ENCODE measurements at places on chromosomes 12 and 14. TPM values are rescaled to one million over a fixed set of nuclear protein-coding genes. Genes with fewer than 3 reads are reported as not detected.
A peak's percentile ranks its signal among the peaks of the same experiment; 100 is the strongest.

BORCS5 gene
- total RNA-seq, result 18.3 TPM

CPNE6 gene
- not detected for total RNA-seq

DTX3 gene
- total RNA-seq, result 2.8 TPM

IL31 gene
- not detected for total RNA-seq

CAPZA3 gene
- total RNA-seq, result not detected

SLC6A13 gene
- total RNA-seq, result 0.28 TPM

ADAM20 gene
- 0.18 TPM for total RNA-seq

GRCh38 chr14:41506552-41506951 lies 100.1 kb upstream of the LRFN5 start:
- no peaks in the 10 kb centered on the region for H3K36me3 ChIP-seq
- no peak overlapping the region for H3K4me3 ChIP-seq
- H3K27me3 ChIP-seq, result no peaks in the 10 kb centered on the region

- no peak overlapping the region for H3K4me3 ChIP-seq
- no peak for DNase-seq
- H3K27me3 ChIP-seq, result no peaks in the 10 kb centered on the region
- H3K4me1 ChIP-seq, result no peaks in the 10 kb centered on the region
These were observed 422.2 kb downstream of the APAF1 start for GRCh38 chr12:99067171-99067785.

DNA sequence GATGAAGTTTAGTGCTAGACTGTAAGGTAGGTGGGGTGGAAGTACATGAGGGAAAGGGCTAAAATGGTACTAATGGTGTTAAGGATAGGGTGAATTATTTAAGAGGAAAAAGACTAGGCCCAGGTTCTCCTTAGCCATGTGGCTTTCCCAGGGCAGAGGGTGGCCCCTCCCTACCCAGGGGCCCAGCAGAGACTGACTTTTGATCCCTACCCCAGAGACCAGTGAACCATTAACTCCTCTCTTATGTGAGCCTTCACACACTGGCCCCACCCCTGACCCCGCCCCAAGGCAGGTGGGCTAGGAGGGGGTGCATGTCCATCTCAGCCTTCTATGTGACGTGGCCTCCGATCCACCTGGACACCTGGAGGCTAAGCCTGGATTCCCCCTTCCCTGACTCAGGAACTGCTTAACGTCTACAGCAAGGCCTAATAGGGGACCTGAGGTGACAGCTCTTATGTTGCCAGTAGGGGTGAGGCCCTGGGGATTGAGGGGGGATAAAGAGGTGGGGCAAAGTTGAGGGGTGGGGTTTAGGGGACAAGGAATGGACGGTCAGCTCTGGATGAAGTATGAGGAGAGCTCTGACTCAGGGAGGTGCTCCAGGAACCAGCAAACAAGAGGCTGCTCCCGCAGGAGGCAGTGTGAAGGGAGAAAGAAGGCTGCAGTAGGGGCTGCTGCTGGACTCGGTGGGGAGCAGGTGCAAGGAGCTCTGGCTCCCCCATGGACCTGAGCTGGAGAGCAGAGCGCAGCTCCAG lies 757 bp downstream of the SLC39A5 start:
- no peak overlapping the region for H3K4me3 ChIP-seq
- no peaks in the 10 kb centered on the region for H3K4me1 ChIP-seq
- no peak for DNase-seq
- peaks cover 6% of the 10 kb centered on the region for H3K36me3 ChIP-seq
- no peaks in the 10 kb centered on the region for H3K27me3 ChIP-seq
- H3K27ac ChIP-seq, result no peak overlapping the region

FOS gene
- total RNA-seq, result 86.7 TPM

- no peaks in the 10 kb centered on the region for H3K36me3 ChIP-seq
- no peaks in the 10 kb centered on the region for H3K27me3 ChIP-seq
- H3K4me1 ChIP-seq, result no peaks in the 10 kb centered on the region
- H3K4me3 ChIP-seq, result no peak overlapping the region
- DNase-seq, result no peak
- no peak overlapping the region for H3K27ac ChIP-seq
These were observed 15.5 kb downstream of the ADGRD1 start for GRCh38 chr12:130969223-130969622.

- no peaks in the 10 kb centered on the region for H3K27me3 ChIP-seq
- H3K36me3 ChIP-seq, result no peaks in the 10 kb centered on the region
These were observed 99.2 kb downstream of the PRICKLE1 start for GRCh38 chr12:42490261-42490842.

SLC7A7 gene
- total RNA-seq, result 1.4 TPM

GRCh38 chr12:102948941-102949352 lies 8.5 kb upstream of the ASCL1 start:
- no peaks in the 10 kb centered on the region for H3K36me3 ChIP-seq
- H3K27me3 ChIP-seq, result peaks cover 12% of the 10 kb centered on the region
- no peak overlapping the region for H3K4me3 ChIP-seq

ANO6 gene
- 46.7 TPM for total RNA-seq

SIX6 gene
- total RNA-seq, result not detected

- H3K27ac ChIP-seq, result no peak overlapping the region
- H3K36me3 ChIP-seq, result no peaks in the 10 kb centered on the region
- no peak for DNase-seq
- no peak overlapping the region for H3K4me3 ChIP-seq
These were observed 252.4 kb upstream of the EGLN3 start for GRCh38 chr14:34203251-34203722.

DNA sequence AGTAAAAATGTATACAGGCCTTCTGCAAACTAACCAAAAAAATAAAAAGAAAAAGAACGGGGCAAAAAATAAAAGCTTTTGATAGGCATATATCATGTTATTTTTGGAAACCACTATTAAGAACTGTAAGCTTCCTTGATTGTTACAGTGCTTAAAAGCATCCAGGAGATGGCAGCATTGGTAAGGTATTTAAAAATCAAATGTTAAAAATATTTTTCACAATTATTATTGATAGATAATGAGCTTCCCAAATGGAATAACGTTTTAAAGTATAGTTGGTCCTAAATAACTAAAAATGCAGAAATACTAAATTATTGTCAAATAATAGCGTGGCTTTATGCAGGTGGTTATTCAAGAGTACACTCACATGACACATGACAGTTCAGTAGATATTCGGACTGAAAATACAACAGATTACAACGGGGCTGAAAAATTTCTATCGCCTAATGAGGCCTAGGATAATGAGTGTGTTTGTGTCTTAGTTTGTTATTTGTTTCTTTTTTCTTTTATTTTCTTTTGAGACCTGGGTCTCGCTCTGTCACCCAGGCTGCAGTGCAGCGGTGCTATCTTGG lies 127.2 kb upstream of the ATF7IP start:
- H3K27me3 ChIP-seq, result no peaks in the 10 kb centered on the region
- peaks cover 4% of the 10 kb centered on the region for H3K4me1 ChIP-seq
- no peak overlapping the region for H3K27ac ChIP-seq
- DNase-seq, result peak; percentile 55
- no peaks in the 10 kb centered on the region for H3K36me3 ChIP-seq

DNA sequence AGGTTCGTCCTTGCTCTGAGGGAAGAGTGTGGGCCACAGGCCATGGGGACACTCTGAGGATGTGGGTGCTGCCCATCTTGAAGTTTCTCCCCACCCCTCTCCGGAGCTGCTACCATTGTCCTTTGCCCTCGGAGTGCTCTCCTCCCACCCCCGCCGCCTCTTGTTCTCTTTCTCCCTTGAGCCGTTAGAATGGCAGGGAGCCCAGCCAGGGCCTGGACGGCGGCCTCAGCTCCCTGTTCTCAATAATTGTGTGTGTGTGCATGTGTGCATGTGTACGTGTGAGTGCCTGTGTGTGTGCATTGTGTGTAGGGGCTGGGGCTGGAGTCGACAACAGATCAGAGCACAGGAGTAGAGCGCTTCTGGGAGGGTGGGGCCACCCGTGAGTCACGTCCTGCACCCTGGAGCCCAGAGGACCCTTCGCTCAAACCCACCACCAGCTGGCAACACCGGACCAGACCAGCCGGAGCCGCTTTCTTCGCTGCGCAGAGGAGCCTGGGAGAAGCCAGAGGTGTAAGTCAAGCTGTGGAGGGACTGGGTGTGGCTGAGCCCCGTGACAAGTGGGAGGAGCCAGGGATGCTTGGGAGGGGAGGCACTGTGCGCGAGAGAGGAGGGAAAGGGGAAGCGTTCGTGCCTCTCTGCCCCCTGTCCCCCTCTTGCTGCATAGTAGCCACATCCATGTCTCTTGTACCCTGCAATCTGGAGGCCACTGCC lies 25.9 kb upstream of the KCNA5 start:
- no peaks in the 10 kb centered on the region for H3K4me1 ChIP-seq
- DNase-seq, result no peak
- no peak overlapping the region for H3K27ac ChIP-seq
- no peaks in the 10 kb centered on the region for H3K36me3 ChIP-seq

C12orf56 gene
- not detected for total RNA-seq

- H3K4me1 ChIP-seq, result peaks cover 9% of the 10 kb centered on the region
- DNase-seq, result peak; percentile 85
- H3K36me3 ChIP-seq, result no peaks in the 10 kb centered on the region
- H3K27me3 ChIP-seq, result no peaks in the 10 kb centered on the region
- no peak overlapping the region for H3K27ac ChIP-seq
- no peak overlapping the region for H3K4me3 ChIP-seq
These were observed 41.4 kb upstream of the MANSC4 start for GRCh38 chr12:27821259-27821973.

ARL1 gene
- total RNA-seq, result 126 TPM

Measured in IMR-90 (cell line).